Gastrocnemius medialis (tissue), 4 donors: ENCODE measurements at places on chromosomes 1 and 21. TPM values are rescaled to one million over a fixed set of nuclear protein-coding genes. Genes with fewer than 3 reads are reported as not detected.

The SPATA45 gene
- not detected for total RNA-seq

The TMEM53 gene
- 5.9 TPM for total RNA-seq

The NLRP3 gene
- total RNA-seq = 0.55 TPM

The DNALI1 gene
- 4.0 TPM for total RNA-seq

The FCRL5 gene
- not detected for total RNA-seq

The FABP3 gene
- total RNA-seq = 1,225 TPM

The NBPF6 gene
- not detected for total RNA-seq

The F5 gene
- total RNA-seq = 0.10 TPM

The KRTAP24-1 gene
- not detected for total RNA-seq

The KIF14 gene
- total RNA-seq = 0.09 TPM

The PEAR1 gene
- total RNA-seq = 4.3 TPM

The S100A7A gene
- not detected for total RNA-seq

The RAD54L gene
- 1.1 TPM for total RNA-seq

The CLEC20A gene
- total RNA-seq = not detected

The SEC16B gene
- total RNA-seq = 1.3 TPM

The BRINP3 gene
- total RNA-seq = not detected

The PRAMEF20 gene
- total RNA-seq = not detected

The SELE gene
- total RNA-seq = 0.09 TPM

The KRTAP7-1 gene
- not detected for total RNA-seq
